ENCODE measurements at places on chromosomes 11 and 22.

DNA sequence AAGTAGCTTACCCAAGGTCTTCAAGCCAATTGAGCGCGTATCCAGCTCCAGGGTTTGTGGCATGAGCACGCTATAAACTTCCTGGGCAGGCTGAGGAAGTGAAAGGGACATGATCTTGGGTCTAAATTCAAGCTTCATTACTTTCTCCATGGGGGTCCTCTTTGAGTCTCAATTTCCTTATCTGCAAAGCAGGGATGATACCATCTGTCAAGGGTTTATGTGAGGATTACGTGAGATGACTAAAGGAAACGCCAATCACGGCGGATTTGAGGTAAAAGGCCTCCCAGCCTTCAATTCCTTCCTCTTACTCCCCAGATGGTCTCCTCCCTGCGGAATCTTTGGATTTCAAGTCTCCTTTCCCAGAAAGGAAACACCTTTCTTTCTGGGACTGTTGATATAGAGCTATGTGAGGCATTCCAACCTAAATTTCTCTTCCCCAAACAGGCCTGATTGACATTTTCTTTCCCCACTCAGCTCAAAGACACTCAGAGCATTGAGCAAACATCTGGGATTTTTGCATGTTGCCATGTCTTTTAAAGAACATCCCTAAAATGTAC, 474.4 kb downstream of the INSC start:
- peak; percentile 35 for DNase-seq

GRCh38 chr11:128198216-128198772, 389.1 kb downstream of the ETS1 start:
- DNase-seq = no peak

- DNase-seq = peak; percentile 37
These were observed 3.7 kb upstream of the MUC5AC start for GRCh38 chr11:1153951-1154493.

DNA sequence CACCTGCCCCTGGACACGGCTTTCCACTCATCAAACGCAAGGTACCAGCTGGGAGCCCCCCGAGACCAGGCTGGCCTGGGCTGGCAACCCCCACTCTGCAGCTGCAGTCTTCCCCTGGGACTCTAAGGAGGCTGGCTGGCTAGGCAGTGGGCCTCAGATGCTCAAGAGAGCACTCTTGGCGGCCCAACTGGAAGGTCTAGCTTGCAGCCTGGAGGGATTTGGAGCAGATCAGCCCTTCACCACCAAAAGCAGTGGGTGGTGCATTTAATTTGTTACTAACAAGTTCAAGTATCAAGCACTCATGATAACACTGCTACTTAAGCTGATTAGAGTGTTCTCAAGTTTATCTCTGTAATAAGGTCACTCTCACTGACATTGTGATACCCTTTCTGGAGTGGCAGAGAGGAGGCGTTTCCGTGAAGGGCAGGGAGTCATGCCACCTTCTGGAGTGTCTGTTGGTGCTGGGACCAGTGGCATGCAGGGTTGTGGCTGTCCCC, 21.5 kb downstream of the C22orf23 start:
- DNase-seq = no peak

DNA sequence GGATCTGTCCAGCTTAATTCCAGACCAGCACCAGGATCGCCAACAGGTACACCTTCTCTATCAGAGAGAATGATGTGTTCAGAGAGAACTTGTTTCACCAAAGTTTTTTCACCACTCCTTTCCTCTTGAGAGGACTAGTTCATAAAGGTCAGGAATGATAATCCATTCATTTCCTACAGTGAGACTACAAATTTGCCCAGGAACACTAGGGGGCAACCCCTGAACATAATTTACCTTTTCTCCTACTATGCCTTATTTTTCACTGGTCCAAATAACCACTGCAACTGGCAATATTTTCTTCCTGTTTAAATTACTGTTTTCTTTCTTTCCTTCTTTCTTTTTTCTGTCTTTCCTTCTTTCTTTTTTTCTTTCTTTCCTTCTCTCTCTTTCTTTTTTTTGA, 22.5 kb downstream of the CAVIN3 start:
- no peak for DNase-seq

DNA sequence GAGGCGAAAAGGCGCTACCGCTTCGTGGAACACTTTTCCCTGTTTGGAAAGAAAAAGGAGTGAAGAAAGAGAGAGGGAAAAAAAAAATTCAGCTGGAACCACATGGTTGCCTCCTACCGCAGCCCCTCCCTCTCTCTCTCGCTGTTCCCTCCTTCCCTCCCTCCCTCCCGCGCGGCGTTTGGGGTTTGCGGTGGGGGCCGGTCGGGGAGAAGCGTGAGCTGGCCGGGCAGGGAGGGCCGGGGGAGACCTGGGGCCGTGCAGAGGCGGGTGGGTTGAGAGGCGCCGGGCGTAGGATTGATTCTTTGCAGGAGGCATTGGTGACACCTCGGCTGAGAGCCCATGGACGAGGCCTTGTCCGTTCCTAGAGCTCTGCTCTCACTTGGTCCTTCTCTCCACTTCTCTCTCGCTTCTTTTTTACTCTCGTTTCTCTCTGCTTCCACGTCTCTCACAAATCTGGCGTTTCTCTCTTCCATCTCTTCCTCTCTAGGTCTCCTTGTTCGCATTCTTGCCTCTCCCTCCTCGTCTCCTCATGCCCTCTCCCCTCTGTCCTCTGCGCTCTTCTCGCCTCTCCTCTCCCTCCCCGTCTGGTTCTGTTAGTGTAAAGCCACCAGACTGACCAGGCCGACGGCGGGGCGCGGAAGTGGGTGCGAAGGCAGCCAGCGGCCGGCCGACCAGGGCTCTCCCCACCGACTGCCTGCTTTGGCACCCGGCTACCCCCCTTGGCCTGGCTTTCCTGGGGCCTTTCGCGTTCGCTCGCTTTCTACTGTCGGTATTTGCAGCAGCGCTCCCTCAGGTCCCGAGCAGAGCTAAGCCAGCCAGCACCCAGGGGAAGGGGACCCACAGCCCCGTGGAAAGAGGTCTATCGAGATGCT, at the start of gene CLMP:
Gene CLMP (minus strand): TSS at position 61 of the 872 bp plus-strand sequence. CDS start 308 bp downstream, outside the sequence.
- peak; percentile 68 for DNase-seq

DNA sequence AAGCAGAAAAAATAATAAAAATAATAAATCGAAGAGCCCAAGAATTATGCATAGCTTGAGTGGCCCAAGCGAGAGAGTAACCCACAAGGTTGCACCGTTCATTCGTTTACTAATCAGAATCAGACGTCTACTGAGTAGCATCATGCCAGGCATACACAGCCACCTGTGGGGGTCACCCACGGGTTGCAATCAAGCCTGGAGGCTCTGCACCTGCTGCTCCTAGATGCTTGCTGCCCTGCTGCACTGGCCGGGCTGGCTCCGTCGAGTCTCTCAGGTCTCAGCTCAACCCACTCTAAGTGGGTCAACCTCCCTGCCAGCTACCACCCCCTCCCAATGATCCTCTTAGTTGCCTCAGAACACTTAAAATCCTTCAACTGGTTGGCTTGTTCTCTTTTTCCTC, 2.0 kb upstream of the TESMIN start:
- no peak for DNase-seq

DNA sequence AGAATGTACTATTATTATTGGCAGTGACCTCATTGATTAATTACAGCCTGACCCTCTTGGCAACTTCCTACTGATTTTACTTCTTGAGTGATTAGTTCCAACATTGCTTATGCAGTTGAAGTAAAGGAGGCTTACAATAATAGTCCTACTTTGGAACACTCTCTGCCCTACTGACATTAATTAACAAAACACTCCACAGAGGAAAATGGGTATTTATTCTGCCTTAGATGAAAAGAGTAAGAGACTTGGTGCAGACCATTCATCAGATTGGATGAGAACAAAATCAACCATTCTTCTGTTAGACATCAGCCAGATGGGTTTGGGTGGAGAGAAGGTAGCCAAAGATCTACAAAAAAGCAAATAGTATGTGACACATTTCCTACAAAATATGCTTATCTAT, 363.8 kb downstream of the FAT3 start:
- no peak for DNase-seq

GRCh38 chr11:32131321-32131720, 40.4 kb downstream of the RCN1 start:
- no peak for DNase-seq

GRCh38 chr11:78310500-78310909, 107.1 kb downstream of the GAB2 start:
- no peak for DNase-seq

GRCh38 chr11:20688761-20689160, 19.4 kb downstream of the NELL1 start:
- no peak for DNase-seq

DNA sequence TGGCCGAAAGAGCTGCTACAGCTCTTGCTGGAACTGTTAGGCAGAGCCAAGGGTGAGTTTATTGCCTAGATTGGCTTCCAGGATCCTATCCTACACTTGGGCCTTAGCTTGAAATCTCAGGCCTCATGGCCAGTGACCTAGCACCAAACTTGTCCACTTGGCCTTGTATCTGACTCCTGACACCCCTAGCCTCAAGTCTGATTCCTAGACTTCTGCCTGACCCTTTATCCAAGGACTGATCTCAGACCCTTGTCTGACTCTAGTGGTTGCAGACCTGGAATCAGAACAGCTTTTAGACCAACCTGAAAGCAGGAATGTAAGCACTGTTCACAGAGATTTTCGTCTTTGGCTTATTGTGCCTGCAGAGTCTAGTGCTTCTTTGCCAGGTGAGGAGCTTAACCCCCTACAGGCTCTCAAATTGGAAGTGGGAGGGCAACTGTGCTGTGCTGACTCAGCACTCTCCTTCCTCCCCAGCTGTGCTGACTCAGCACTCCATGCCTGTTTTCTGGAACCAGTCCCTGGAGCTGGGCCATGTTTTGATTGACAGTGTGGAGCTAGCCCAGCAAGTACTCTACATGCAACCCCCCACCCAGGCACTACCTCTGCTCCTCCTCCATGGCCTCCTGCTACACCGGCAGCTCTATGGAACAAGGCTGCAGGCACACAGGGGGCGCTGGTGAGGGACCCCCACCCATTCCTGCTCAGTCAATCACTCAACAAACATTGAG, 35.1 kb downstream of the RRP8 start:
- DNase-seq = peak; percentile 92

- DNase-seq = peak; percentile 94
These were observed 6.4 kb downstream of the STARD10 start for GRCh38 chr11:72787216-72788104.

DNA sequence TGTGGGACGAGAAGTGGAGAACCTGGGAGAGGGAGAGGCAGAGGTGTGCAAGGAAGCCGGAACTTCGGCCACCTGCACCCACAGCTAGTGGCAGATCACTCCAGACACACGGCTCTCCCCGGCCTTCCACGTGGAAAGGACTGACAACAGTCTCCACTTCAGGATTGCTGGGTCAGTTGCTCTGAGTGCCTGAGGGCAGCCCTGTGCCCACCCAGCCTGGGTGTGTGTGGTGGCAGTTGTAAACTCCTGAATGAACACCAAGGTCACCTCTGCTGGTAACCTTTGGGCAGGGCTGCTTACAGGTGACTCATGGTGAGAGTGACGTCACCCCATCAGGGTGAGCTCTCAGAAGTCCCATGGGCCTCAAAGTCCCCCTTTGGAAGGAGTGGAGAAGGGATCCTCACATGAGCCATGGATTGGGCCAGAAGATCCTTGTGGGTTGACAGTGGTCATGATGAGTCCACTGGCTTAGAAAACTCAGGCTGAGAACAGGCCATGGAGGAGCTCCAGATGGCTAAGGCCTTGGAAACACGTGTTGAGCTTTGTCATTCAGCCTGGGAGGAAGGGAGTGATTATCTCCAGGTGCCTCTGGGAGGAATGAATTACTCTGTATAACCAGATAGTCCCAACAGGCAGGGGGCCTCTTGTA, 71.3 kb downstream of the BCR start:
- no peak for DNase-seq

GRCh38 chr11:67273260-67273990, 7.2 kb downstream of the GRK2 start:
- DNase-seq = no peak

- DNase-seq = no peak
These were observed 19.4 kb downstream of the IRF7 start for GRCh38 chr11:596374-596773.

GRCh38 chr11:27427183-27427980, 45.2 kb downstream of the LGR4 start:
- DNase-seq = no peak

GRCh38 chr11:59205648-59206047, 7.1 kb downstream of the MPEG1 start:
- DNase-seq = no peak

GRCh38 chr11:86456075-86456939, 81.6 kb downstream of the CCDC81 start:
- DNase-seq = peak; percentile 93

GRCh38 chr11:2750101-2750681, 50.4 kb upstream of the KCNQ1OT1 start:
- no peak for DNase-seq

GRCh38 chr11:8258289-8258688, 5.4 kb downstream of the LMO1 start:
- peak; percentile 0 for DNase-seq

DNA sequence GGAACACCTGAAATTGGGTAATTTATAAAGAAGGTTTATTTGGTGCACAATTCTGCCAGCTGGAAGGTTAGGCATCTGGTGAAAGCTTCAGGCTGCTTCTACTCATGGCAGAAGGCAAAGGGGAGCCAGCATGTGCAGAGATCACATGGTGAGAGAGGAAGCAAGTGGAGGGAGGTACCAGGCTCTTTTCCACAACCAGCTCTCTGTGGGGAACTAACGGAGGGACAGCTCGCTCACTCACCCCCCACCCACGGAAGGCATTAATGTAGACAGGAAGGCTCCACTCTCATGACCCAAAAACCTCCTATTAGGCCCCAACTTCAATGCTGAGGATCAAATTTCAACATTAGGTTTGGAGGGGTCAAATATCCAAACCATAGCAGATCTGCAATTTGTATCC, 75.6 kb upstream of the ARHGAP32 start:
- no peak for DNase-seq

GRCh38 chr11:1127664-1128162, 30.0 kb upstream of the MUC5AC start:
- DNase-seq = no peak

GRCh38 chr11:118896472-118896913, 12.8 kb downstream of the CXCR5 start:
- no peak for DNase-seq

GRCh38 chr11:58844361-58845005, at the start of gene GLYATL2:
Gene GLYATL2 (minus strand): TSS chr11:58844704. CDS start chr11:58839612, 5,092 bp downstream.
- no peak for DNase-seq

DNA sequence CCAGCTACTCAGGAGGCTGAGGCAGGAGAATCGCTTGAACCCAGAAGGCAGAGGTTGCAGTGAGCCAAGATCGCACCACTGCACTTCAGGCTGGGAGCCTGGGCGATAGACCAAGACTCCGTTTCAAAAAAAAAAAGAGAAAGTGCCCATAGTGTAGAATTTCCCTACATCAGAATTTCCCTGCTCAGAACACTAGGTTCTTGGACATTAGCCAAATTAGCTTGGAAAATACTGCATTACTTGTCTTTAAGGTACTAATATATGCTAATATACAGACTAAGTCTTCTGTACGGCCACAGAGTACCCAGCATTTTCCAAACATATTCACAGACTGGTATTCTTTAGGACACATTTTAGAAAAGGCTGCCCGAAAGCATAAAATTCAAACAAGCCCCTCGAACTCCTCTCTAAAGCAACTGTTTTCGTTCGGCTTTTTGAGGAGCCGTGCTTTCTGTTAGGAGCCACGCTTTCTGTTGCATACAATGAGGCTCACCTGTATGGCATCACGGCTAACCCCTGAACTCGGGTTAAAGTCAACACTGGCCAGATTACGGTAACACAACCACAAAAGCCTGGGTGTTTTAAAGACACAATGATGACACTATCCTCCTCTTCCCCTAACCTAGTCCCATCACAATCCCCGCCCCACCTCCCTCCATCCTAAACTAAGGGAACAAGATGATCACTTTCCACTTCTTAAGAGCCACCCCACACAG, 18.4 kb downstream of the TNKS1BP1 start:
- no peak for DNase-seq
